ENCODE measurements at places on chromosomes 7 and 10.

DNA sequence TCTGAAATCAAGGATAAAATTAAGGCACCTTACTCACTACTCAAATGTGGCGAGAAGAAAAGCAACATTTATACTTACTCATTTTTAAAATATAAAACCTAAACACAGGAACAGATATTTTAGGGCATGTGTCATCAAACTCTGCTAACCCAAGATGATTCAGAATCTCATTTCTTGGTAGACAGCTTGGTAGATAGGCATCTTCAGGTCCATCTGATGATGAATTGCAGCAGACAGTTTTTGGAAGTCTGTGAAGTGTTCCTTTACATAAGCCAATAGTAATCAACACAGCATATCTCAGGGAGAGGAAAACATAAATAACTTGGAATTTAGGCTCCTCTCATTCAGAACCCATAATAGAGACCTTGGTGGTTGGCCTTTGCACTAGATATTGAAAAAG, 3.4 kb downstream of the HIPK2 start:
- DNase-seq: no peak

DNA sequence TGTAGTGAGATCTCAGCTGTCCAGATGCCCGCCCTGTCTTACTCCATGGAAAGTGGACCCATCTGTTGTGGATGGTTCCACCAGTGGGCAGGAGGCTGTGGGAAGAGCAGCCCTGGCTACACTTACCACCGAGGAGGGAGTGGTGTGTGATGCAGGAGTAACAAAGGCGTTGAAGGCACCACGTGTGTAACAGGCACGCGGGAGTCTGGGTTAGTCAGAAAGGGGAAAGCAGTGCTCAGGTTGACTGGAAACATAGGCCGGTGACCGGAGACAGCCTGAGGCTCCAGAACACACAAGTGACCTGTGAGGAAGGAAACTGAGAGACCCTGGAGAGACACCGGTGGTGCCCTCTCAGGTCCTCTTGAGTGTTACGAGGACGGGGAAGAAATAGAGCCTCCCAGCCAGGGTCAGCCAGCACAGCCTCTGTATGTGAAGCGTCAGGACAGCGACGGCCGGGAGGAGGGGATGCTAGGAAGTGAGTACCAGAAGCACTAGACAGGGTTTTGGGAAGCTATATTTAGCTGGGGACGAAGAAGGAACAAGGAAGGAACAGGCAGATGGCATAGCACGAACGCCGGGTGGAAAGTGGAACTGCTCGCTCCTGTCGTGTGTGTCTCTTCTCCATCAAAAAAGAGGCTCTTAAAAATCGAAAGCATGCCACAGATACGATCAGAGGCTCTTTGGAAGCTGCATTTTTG, 51.7 kb downstream of the DAGLB start:
- DNase-seq: no peak

DNA sequence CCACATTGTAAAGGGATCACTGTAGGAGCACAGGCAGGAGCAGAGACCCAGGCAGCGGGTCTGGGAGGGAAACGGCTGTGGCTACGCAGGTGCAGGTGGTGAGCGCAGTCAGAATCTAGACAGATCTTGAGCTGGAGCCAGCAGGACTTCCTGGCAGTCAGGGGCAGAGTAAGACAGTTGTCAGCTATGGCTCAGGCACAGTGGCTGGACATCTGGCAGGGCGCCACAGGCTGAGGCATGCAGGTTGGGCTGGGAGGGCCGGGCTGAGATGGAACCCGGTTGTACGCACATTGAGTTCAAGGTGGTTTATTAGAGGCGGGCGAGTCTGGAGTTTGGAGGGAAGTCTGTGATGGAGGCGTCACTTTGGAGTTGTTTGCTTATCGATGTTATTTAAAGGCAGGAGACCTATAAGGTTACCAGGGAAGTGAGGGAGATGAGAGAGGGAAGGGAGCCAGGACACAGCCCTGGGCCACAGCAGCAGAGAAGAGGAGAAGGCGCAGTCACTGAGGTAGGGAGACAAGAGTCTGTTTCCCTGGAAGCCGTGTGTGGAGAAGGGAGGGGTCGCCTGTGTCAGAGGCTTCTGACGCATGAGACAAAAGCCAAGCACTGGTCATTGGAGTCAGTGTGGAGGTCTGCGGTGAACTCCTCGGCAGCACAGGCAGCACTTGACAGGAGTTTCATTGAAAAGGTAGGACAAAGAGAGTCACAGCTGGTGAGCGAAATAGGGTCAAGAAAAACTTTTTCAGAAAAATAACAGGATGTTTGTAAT, 73.8 kb downstream of the LANCL2 start:
- DNase-seq: no peak

- no peak for DNase-seq
Measured at GRCh38 chr10:9987197-9987596, 1030.5 kb upstream of the CELF2 start.

DNA sequence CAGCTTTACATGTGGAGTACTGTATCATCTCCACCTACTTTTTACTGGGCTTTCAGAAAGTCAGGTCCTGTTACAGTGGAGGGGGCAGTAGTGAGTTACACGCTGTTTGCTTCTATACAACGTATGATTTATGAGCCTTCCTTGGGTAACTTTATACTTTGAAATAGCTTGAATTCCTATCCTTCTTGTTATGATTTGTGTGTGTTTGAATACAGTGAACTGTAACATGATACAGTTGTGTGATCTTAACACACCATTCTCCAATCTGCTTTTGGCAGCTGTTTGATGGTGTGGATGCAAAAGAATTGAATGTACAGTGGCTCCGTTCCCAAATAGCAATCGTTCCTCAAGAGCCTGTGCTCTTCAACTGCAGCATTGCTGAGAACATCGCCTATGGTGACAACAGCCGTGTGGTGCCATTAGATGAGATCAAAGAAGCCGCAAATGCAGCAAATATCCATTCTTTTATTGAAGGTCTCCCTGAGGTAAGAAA, 41.7 kb downstream of the SP8 start:
- DNase-seq: no peak

DNA sequence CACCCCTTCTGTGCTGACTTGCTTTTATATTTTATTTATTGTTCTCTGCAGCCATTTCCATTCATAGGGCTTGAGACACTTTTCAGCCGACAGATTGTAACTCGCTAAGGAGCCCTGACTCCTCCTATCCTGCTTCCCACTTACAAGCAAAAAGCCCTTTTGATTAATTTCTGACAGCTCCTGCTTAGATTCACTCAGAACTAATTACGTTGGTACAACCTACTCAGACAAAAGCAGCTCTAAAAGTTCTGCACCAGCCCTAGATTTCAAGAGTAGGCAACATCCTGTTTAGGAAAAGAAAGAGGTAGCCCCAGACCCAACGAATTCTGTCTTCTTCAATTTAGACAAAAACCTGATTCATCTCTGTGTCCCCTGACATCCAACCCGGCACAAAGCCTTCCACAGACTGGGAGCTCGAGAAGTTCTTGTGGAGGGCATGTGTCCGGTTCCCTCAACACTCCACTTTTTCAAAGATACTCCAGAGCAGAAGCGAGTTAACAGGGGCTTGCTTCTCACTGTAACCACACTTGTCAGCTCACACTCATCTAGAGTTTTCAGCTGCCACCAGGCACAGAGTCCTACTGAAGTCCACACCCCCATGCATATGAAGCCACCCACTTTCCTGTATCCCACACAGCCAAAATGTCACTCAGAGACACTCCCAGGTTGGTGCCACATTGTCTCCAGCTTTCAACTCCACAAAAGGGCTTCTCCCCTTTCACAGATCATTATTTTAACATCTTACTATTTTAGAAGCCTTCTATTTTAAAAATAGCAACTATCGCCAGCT, 113.6 kb upstream of the NFE2L3 start:
- no peak for DNase-seq

- DNase-seq: no peak
Measured at GRCh38 chr10:124704428-124705380, 39.5 kb downstream of the FAM53B start.

- DNase-seq: no peak
Measured at GRCh38 chr7:40419806-40420205, 285.0 kb downstream of the SUGCT start.

DNA sequence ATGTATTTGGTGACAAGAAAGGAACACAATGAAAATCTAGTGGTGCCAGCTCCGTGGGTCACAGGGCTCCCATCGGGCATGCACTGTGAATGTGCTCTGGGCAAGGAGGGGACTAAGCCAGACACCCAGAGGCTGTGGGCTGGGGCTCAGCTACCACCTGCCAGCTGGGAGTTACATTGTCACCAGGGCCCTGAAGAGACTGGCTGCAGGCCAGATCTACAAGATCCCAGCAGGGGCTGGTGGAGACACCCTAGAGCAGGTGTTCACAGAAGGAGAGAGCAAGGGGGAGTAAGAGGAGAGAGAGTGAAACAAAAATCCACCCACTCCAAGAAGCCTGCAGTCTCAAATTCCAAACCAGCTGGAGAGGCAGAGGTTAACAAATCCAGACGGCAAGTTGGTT, 116.6 kb upstream of the ADCY1 start:
- DNase-seq: no peak

DNA sequence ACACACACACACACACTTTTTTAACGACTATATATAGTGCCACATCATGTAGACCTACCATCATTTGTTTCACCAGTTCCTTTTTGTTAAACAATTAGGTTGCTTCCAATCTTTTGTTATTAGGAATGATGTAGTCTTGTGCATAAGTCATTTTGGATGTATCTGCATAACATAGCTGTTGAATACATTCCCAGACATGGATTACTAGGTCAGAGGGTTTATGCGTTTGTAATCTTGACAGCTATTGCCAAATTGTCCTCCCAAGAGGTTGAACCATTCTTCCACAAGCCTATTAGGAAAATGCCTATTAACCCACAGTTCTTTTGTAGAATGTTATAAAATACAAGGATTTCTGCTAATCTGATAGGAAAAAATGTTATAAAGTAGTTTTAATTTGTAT, 87.3 kb downstream of the PALS2 start:
- no peak for DNase-seq

- no peak for DNase-seq
Measured at GRCh38 chr7:114823290-114823689, 98.6 kb upstream of the MDFIC start.

DNA sequence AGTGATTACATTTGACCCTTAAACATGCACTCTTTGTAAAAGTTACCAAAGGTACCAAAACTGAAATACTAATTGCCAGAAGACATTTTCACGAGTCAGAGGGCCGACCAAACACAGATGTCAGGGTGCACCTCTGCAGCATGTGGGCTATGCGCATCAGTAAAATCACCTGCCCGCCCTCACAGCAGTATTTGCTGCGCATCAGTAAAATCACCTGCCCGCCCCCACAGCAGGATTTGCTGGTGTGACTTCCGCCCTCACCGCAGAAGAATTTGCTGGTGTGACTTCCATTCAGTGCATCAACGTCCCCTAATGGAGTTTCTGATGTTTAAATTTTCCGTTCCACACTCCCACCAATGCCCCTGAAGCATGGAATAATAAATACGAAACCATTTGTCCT, 202.9 kb downstream of the PTPRN2 start:
- no peak for DNase-seq

DNA sequence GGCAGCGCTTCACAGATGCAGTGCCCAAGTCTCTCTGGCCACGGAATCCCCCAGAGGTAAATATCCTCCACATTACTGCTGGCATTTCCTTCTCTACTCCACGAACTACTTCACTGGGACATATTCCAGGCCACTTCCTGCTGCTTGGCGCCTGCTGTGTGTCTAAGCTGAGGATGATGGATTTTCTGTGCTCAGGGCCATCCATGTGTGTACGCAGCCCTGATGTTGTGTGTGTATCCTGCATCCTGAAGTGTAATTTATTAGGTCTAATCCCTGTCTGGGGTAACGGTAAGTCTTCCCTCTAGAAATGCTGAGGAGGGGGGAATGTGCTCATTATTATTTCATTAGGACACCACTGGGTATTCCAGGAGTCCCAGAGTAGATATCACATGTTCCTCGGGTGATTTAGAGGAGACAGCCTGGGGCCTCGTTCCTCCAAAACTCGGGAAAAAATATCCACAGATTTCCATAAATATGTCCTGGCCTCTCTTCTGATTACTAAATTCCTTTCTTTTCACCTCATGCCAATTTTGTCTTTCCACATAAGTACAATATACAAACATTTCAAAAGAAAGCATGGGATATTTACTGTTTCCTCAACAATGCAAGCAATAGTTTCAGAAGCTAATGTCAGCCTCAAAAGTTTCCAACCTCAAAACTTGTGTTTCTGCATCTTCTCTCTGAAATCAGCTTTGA, 25.5 kb upstream of the HABP2 start:
- DNase-seq: no peak

DNA sequence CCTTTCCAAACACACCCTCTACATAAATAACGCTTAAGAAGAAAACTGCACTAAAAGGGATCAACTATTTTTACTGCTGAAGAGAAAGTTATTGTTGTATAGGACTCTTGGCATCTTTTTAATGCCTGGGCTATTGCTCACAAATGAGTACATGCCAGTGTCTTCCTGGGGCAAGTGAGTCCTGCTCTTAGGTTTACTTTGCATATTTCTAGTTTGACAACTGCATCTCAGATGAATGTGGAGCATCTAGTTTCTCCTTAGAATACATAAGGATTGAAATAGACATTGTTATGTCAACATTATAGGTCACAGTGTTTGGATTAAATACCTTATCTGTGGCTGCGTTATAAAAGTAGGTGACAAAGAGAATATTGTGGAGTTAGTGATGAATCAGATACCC, 44.5 kb downstream of the PSMC2 start:
- no peak for DNase-seq

DNA sequence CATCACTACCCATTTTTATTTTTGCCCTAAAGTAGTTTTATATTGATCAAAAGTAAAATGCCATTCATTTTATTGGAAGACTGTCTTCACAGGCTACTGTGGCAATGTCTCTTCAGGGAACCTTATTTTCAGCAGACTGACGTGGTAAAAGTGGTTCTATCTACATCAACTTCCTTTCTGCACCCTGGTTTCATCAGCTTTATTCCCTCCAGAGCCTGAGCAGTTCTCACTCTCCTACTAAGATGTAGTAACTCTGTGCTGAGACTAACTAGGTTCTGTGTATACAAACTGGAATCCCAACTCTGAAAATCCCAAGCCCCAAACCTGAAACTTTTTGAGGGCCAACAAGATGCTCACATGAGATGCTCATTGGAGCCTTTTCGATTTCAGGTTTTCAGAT, 155.3 kb downstream of the SFMBT2 start:
- no peak for DNase-seq

- DNase-seq: no peak
Measured at GRCh38 chr10:58782876-58783851, 270.5 kb downstream of the BICC1 start.
